ENCODE measurements at places on chromosomes 11 and 22.

DNA sequence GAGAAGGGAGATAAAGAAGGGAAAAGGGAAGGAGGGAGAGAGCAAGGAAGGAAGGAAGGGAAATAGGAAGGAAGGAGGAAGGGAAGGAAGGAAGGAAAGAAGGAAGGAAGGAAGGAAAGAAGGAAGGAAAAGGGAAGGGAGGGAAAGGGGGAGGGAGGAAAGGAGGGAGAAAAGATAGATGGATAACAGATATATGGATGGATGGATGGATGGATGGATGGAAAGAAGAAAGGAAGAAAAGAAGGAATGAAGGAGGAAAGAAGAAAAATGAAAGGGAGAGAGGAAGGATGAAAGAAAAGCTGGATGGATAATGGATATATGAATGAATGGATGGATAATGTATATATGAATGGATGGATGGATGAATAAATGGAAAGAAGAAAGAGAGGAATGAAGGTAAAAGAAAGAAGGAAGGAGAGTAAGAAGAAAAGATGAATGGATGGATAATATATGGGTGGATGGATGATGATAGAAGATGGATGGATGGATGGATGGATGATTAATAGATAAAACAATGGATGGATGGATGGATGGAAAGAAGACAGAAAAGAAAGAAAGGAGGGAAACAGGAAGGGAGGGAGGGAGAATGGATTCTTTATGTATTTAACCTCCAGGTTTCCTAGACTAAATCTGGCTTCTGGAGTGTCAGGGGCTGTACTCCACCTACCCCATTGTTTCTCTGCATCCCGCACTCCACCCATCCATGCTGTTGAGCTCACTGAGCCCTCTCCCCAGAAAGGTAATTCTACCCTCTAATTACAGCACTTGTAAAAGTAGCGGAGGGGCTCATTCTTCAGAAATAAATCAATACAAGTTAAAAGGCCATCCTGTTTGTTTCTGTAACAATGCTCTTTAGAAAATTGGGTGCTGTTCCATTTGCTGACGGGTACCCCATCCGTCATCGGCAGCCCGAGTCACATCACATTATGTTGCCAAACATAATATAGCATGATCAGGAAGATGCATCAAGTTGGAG, 506.1 kb downstream of the MIAT start:
- DNase-seq: no peak

GRCh38 chr22:37228106-37229011, 15.7 kb downstream of the RAC2 start:
- DNase-seq: no peak

DNA sequence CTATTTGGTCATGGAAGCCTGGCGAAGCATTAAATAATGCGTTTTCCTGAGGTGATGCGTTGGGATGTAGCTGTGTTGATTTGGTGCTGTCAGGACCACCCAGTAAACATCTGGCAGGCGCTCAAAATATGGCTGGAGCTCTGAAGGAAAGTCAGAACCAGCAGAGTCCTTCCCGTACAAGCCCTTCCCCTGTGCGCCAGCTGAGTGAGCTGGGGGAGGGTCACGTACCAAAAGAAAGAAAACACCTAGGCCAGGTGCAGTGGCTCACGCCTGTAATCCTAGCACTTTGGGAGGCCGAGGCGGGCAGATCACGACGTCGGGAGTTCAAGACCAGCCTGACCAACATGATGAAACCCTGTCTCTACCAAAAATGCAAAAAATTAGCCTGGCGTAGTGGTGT, 55.6 kb upstream of the CECR2 start:
- no peak for DNase-seq

DNA sequence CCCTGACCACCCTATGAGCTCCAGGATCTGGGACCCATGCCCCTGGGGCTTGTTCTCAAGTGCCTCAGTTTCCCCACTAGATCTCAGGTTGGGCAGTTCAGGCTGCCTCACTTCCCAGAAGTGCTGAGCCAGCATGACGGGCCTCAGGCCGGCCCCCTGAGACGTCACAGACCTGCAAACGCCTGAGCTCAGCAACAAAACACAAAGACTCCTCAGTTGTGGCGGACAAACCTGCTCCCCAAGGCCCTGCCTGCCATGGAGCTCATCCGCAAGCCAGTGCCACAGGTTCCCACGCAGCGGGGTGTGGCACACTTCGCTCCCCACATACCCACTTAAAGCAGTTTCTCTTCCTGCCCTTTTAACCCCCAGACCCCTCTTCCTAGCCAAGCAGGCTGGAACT, 45.2 kb downstream of the NECTIN1 start:
- no peak for DNase-seq

DNA sequence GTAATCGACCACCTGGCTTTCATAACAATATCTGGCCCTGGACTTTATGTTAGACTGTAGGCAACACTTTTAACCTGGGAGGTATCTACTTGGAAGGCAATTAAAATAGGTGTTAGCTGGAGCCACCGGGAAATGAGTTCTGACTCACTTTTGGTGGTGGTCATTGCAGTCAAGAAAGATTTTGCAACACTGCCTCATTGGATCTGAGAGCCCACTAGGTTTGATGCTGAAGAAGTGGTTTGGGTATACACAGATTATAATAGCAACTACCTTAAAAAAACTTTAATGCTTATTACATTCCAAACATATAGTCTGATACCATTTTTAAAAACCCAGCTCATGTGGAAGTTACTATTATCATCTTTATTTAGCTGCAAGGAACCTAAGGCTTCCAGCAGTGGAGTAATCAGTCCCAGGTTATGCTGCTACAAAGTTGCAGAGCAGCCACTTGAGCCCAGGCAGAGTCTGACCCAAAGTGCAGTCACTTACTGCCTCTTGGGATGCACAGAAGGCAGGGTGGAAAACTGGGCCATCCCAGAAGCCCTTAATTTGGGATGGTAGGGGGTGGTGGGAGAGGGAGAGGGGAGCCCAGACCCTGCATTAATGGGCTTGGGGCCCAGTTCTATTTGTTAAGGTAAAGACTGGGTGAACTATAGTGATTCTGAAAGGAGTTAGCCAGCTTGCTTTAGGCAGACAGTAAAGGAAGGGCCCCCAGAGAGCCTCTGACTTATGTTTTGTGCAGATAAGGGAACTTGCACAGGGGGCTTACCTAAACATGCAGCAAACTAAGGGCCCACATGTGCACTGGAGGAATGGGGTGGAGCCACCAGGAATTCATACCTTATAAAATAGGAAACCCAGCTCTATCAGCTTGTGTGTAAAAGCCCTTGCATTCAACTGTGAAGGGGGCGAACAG, 149.4 kb downstream of the SNX19 start:
- DNase-seq: no peak

DNA sequence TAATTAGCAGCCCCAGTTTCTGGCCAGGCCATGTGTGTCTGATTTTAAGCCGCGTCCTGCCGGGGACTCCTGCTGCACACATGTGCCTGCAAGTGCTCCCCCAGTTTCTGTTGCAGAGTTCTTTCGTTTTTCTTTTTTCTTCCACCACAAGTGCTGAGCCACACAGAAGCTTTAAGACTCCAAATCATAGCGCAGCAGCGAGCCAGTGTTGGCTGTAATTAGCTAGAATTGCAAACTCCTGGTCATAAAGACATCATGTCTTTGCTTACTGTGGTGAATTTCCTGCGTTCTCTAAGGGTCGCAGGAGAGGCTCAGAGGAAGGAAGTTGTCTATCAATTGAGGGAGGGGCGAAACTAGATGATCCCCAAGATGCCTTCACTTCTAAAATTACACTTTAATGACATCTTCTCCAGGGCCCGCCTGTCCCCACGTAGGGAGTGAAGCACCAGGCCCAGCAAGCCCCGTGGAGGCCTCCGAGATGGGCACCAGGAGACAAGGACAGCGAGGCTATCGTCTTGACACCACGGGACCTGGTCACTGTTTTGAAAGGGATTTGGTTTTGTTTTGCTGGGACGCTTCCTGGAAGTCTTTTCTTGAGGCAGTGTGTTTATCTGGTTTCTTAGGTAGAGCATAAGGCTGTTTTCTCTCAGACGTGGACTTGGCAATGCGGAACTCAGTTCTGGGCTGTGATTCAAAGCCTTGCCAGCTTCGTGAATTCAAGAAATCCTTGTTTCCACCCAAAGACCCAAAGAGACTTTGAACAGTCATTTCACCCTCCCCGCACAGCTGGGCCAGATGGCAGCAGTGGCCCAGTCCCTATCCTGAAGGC, 71.8 kb downstream of the UBASH3B start:
- DNase-seq: no peak

- DNase-seq: no peak
These were observed 256.0 kb downstream of the ETS1 start for GRCh38 chr11:128331317-128331716.

DNA sequence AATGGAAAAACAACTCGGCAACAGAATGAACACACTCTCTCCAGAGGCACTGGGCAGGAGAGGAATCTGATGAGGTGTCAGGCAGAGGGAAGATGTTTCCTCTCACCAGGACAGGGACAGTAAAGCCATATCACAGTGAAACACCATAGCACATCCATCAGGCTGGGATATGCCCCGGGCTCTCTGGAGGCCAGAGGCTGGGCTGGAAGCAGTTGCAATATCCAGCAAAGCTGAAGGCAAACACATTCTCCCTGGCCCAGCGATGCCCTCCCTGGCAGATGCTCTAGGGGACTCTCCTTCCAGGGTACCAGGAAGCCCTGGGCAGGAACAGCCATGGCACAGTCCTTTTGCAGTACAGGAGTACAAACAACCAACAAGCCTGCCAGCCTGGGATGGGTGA, 11.1 kb downstream of the RSPH14 start:
- no peak for DNase-seq

- no peak for DNase-seq
These were observed 69.5 kb upstream of the SYT13 start for GRCh38 chr11:45355706-45356041.

DNA sequence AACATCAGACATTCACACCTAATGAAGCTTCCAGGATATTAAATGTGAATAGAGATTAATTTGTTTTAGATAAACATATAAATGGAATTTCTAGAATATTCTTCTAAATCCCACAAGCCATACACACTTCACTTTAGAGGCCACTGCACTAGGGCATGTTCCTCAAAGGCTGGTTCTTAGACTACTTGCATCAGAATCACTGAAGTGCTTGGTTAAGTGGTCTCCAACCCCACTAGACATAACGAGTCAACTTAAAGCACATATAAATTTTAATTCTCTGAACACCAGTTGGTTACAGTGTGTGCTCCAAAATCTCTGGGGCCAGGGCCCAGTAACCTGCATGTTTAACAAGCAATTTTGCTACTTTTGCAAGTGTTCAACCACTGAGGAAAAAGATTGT, 7.9 kb upstream of the ALKBH8 start:
- no peak for DNase-seq

DNA sequence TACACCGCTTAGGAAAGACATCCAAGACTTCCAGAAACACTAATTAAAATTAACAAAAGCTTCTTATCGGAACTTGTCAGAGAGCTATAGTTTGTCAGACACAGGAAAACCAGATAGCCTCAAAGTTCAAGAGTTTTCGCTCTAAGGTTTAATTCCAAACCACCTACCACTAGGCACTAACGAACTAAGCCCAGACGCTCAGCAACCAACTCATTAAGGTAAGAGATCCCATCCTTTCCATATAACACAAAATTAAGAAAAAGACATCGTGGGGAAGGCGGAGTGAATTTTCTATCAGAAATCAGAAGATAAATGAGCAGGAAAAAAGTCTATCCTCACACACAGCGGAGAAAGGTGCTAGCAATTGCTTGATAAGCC, 382 bp downstream of the IMMP1L start:
- no peak for DNase-seq

DNA sequence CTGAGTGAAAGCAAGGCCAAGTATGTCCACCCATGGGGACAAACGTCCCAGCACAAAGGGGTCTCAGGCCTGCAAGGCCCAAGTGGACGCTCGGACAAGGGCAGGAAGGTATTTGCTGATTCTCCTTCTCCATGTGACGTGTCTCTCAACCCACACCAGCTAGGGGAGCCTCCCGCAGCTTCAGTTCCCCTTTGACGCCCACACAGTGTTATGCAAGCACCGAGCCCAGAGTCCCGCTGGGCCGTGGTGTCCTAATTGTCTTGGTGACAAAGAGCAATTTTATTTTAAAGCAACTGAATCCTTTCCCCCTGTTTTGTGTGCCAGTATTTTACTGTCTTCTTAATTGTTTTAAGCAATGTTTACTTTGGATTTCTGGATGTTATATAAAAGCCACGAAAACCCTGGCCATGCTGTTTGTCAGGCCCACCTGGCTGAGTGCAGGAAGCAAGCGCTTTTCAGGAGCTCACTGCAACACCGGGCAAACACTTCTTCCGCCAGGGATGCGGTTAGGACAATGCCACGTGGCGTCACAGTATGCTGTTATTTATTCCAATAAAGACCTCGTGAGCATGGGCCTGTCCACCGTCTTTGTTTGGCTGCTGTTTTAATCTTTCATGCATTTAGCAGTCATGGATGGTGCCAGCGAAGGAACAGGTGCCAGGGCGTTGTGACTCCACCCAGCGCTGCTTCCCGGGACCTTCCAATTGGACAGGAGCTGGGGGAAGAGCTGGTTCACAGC, 8.2 kb upstream of the PARVG start:
- DNase-seq: no peak

DNA sequence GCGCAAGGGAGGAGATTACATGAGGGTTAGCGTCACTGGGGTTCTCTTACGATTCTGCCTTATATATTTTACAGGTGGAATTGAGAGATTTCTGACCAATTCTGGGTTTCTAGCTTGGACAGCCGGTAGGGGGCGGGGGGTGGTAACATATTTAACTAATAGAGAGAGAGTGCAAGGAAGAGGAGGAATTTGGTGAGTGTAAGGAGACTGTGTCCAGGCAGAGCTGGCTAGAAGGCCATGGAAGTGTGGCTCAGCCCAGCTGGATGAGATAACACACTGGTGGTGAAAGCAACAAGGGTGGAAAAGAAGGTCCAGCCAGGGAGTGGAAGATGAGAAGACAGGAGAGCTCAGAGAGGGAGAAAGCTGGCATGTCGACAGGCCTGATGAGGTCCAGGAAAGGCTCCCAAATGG, 56.5 kb downstream of the ST3GAL4 start:
- no peak for DNase-seq

DNA sequence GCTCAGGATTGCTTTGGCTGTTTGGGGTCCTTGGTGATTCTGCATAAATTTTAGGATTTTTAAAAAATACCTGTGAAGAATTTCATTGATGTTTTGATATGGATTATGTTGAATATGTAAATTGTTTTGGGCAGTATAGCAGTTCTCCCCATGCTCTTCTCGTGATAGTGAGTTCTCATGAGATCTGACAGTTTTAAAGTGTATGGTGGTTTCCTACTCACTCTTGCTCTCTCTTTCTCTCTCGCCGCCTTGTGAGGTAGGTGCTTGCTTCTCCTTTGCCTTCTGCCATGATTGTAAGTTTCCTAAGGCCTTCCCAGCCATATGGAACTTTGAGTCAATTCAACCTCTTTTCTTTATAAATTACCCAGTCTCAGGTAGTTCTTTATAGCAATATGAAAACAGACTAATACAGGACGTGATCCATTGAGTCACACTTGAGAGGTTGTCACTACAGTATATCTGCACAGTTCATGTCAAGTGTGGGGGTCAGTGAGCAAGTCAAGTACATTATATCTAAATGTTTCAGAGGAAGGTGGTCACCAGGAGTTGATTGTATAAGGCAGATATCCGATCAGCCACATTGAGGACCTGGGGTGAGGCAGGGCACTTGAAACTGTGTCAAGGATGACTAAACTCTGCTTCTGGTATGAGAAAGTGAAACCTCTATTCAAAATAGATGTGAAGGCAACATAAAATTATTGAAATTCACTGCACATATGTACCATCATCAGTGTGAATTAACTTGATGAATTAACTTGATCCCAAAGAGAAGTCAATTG, 70.7 kb upstream of the CCDC179 start:
- DNase-seq: no peak

Data from mesendoderm (in vitro differentiated cells).